ENCODE measurements at places on chromosomes 3 and 15.

GRCh38 chr3:45112939-45113338 is 33.2 kb downstream of the CDCP1 start:
- DNase-seq: no peak

GRCh38 chr3:66165660-66166059 is 55.1 kb upstream of the SLC25A26 start:
- DNase-seq: no peak

DNA sequence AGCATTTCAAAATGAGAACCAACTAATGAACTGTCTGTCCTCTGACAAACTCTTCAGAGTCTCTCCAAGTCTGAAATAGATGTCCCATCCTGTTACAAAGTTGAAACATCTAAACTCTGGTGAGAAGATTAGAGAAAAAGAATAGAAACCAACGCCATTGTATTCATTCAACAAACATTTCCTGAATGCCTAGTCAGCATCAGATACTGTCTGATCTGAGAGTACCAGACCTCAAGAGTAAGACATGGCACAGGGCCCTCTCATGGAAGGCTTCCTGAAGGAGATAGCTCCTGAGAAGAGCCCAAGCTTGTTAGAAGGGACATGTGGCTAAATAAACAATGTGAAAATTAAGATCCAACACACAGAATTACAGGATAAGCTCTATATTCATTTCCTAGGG is 164.1 kb upstream of the LRRN1 start:
- DNase-seq: no peak

DNA sequence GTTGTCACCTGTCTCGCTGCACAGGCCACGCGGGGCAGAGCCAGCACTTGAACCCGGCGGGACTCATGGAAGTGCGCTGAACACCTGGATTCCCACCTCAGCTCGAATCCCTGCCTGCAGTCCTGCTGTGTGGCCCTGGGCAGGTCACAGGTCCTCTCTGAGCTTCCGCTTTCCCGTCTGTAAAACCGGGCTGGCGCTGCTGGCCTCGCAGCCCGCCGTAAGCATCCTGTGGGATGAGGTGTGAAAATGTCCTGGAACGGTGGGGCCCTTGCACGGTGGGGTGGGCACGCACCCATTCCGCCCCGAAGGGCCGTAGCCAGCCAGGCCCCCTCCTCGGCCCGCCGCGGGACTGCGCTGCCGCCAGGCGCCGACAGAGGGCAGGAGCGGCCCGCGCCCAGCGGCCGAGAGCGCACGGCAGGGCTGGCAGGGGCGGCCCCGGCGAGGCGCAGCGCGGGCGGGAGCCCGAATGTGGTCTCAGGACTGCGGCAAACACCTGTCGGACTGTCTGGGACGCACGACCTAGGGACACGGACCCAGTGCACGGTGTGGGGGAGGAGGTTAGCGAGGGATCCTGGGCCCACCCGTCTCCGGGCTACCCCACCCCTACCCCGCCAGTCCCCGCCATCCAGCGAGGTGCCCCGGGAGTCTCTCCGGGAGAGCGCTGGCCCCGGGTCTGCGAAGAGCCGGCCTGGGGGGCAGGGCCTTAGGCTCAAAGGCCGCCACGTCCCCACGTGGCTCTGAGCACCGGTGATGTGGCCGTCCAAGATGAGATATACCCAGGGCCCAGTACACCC is 40.4 kb downstream of the DNAJB8 start:
- peak; percentile 74 for DNase-seq

- no peak for DNase-seq
Observed at GRCh38 chr3:52783211-52783555, 5.8 kb downstream of the ITIH1 start.

DNA sequence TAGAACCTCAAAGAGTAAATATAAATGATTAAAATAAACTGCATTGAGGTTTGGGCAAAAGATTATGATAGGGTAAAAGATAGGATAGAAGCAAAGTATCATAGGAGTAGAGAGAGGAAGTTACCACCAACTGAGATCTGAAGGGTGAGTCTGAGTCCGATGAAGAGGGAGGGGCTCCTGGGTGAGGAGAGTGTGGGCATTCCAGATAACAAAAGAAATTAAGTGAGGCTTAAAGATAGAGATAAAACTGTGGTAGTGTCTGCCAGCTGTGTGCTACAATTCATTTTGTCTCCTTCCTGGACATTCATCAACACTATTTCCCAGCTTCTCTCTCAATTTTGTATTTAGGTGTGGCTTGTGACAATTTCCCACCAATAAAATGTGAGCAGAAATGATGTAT is 343.0 kb upstream of the PLSCR5 start:
- DNase-seq: no peak

GRCh38 chr15:26261966-26262365 is 398.8 kb upstream of the ATP10A start:
- no peak for DNase-seq

DNA sequence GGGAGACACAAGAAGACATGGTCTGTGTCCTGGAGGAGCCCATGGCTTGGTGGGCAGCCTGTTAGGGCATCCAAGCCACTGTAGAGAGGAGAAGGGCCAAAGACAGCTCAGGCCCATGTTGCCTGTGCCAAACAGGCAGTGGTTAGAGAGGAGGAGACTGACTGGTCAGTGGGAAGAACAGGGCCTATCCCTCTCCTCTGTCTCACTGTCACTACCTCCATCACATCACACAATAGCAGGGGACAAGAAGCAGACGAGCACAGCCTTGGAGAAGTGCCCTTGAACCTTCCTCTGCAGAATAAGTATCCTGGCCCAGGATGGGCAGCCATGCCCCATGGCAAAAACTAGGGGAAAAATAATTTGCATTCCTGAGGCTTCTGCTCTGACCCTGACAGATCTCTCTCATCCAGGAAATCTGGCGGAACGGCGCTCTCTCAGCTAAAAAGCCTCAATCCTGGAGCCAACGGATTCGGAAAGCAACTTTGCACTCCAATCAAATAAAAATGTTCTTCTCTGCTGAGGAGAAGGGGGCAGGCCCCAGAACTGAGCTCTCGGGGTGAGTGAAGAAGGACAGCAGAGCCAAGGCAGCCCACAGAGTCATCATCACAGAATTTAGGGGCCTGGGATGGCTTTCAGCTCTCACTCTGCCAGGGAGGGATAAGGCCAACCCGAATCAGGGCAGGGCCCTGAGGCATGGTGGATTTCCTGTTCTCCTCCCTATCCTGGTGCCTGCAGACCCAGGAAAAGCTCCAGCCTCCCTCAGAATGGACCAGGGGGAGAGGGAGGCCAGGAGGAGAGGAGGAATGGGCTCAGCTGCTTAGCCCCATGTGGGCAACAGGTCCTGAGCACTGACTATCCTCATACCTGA is 1.6 kb downstream of the SHF start:
- no peak for DNase-seq

DNA sequence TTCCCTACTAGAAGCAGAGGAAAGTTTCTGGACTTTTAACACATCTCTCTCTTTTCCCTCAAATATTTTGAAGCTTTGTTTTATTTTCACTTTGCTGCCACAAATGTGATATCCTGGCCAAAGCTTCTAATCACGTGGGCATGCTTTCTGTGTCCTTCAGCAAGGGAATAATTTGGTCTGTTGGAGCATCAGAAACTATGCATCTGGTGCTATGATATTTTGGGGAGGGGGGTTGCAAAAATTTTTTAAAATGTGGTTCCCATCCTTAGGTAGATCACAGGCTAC is 254.2 kb downstream of the GAP43 start:
- DNase-seq: no peak

DNA sequence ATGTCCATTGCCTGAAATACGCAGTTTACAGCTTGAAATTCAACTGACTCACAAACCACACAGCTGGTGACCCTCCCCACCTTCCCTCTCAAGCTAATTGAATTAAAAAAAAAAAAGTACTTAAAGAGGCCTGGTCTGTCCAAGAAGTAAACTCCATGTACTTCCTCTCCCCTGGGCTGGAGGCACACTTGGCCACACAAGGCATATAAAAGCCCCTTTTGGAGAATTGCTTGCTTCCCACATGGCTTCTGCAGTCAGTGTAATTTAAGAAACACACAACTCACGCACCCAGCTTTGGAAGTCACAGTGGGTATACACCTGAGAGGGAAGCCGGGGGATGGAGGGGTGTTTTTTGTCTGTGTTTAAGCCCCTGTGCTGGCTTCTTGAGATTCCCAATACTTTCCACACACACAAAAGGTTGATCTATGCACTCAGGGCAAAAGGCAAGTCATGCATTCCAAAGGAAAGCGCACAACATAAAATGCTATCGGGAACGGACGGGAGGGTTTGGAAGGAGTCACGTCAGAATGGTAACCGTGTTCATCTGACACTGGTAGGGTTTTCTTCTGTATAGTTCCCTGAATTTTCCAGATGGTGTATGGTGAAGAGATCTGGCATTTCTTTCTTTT is 106.6 kb upstream of the ALDH1A3 start:
- DNase-seq: no peak

DNA sequence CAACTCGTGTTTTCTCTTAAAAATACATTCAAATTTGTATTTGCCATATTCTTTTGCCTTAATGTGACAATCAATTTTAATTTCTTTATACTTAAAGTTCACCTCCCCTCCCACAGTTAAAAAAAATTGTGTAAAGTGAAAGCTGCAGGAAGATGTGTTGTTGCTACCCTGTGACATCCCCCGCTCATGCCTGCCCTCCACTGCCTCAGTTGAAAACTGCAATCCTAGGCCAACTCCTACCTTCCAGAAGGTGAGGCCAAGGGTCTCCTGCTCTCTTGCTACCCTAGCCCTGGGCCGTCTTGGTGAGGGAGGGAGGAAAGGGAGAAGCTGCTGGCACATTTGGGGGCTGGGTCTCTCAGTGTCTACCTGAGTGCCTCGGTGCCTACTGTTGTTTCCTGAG is 57.0 kb upstream of the CMTM7 start:
- peak; percentile 59 for DNase-seq

GRCh38 chr3:133979553-133979952 is 50.2 kb downstream of the SLCO2A1 start:
- DNase-seq: no peak

DNA sequence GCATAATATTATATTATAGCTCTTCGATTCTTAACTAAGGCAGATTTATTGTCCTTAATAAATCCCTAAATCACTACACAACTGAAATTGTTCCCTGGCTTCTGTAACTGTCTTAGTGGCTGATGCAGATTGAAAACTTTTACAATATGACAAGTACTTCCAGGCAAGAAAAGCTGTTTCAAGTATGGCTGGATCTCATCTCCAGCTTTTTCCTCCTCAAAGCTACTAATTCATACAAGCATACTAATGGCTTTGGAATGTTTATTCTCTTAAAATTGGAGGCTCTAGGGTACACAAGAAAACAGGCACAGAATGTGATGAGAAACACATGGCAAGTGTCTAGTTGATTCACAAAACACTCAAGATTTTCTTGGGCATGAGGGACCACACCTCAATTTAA is 351.5 kb upstream of the ICE2 start:
- DNase-seq: no peak
